CD4-positive, alpha-beta T cell treated with Interleukin-21 for 1 hour (primary cell): ENCODE measurements at places on chromosomes 12 and 14.

DNA sequence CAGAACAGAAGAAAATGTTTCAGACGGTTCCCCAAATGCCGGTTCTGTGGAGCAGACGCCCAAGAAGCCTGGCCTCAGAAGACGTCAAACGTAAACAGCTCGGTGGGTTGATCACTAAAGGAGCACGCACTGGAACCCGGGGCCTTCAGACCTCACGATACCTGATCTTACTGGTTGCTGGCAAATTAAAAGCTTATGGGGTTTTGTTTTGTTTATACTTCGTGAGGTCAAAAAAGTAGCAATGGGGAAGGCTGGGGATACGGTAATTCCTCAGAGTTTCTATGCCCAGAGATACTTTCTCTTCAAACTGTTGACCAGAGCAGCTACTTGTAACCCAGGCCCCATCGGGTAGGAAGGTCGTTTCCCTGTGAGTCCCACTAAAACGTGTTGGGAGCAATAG, 1.7 kb downstream of the CDKN1B start:
- DNase-seq, result peak; percentile 41

- no peak for DNase-seq
These were observed 35.2 kb downstream of the SLC8B1 start for GRCh38 chr12:113299619-113300237.

- no peak for DNase-seq
These were observed 118.5 kb upstream of the FRMD6 start for GRCh38 chr14:51533160-51533559.

- DNase-seq, result peak; percentile 3
These were observed 189.9 kb downstream of the VRK1 start for GRCh38 chr14:96987086-96987474.

DNA sequence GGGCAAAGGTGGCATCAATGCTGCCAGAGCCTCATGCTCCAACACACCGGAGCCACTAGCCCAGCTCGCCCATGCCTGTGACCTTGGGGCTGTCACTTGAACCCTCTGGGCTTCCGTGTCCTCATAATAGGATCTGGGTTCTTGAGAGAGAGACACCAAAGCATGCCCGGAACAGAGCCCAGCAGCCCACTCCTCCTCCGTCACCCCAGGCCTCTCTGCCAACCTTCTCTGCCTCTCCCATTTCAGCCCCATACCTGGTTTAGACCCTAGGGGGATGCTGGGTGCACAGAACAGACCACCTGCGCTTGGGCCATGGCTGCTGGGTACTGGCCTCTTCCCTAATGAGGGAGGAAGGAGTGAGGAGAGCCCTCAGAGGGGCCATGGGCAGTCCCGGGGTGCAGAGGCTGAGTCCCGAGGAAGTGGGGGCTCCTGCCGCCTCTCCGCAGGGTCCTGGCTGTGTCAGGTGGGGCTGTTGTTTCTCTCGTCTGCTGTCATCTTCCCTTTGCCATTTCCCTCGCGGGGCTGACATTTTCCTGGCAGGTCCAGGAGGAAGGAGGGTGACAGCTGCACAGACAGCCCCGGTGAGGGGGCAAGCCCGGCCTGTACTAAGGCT, 172.4 kb upstream of the RTL1 start:
- DNase-seq, result no peak

- DNase-seq, result no peak
These were observed 5.0 kb upstream of the ADGRD1 start for GRCh38 chr12:130948751-130949150.

DNA sequence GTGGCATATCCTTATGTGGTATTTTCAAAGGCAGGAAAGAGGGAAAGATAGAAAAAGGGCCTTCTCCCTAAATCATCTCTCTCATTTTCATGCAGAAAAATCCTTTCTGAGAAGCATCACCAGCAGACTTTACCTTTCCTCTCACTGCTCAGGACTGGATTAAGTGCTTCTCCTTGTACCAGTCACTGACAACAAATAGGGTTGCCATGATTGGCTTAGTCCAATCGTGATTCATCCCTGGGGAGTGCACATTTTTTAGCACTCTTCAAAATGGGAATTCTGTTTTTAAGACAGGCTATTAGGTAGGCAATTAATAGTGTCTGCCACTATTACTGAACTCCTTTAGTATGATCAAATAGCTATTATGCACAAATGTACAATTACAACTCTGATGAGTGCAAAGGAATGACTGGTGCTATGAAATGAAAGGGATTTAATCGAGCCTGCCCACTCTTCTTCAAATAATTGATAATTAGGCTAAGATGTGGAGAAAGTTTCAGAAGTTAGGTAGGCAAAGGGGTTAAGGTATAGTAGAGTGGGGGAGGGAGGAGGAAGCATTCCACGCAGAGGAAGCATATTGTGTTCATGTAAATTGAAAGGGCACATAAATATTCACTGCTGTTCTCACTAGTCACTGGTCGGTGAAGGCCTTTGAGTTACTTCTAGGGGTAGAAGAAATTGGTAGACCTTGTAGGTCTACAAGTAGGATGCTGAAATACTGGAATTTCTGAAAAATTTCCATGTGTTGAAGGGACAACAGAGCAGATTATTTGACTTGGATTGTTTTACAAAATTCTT, 84.0 kb downstream of the MSRB3 start:
- no peak for DNase-seq

- no peak for DNase-seq
These were observed 738.9 kb upstream of the USP15 start for GRCh38 chr12:61521258-61521657.

DNA sequence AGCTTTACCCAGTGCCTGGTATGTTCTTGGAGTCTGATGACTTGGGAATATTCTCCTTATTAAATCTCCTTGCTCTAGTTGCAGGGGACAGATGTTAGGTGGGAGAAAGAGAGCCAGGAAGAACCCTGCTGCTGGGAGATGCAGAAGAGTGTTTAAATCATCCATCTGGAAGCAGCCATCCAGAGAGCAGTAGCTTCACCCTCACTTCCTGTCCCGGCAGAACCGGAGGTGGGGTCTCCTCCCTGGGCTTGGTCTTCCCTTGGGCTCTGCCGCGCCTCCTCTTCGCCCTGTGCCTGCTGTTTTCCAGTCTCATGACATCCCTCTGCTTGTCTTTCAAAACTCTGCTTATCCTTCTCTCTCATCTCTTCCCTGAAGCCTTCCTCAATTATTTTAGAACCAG, 15.5 kb downstream of the B4GALNT3 start:
- no peak for DNase-seq

DNA sequence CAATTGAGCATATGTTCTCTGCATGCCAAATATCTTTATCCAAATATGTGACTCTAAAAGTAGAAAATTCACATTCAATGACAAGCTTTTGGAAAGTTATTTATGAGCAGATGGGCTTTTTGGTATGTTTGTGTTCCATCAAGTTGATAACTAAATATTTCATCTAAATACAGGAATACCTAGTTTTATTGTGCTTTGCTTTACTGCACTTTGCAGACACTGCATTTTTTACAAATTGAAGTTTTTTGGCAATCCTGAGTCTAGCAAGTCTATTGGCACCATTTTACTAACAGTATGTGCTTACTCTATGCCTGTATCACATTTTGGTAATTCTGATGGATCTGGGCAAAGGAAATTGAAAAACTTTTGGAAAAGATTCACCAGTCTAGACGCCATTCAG, 133.8 kb downstream of the ATXN7L3B start:
- no peak for DNase-seq

DNA sequence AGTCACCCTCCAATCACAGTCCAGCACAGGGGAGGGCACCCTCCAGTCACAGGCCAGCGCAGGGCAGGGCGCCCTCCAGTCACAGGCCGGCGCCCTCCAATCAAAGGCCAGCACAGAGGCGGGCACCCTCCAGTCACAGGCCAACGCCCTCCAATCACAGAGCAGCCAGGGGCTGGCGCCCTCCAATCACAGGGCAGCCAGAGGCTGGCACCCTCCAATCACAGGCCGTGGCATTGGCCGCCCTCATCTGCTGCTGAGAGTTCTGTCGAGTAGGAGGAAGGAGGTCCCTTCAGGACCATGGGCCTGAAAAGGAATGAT, 26.6 kb downstream of the DDX51 start:
- DNase-seq, result no peak

DNA sequence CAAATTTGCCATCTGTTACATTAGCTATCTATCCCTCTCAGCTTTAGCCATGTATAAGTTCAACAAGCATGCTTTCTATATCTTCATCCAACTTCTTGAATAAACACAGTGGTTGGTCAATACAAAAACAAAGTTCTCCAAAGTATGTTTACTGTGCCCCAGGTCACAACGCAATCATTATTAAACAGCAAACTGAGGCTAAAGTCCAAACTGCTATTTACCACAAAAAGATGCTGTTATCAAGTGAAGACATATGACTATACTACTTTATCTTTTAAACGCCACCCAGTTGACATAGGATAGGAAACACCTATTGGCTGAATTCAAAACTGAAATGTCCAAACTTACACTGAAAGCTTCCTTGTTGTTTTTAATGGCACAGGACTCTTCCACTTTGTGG, 11.7 kb downstream of the ZCCHC8 start:
- DNase-seq, result no peak

- no peak for DNase-seq
These were observed 38.0 kb upstream of the ESRRB start for GRCh38 chr14:76337635-76338545.

DNA sequence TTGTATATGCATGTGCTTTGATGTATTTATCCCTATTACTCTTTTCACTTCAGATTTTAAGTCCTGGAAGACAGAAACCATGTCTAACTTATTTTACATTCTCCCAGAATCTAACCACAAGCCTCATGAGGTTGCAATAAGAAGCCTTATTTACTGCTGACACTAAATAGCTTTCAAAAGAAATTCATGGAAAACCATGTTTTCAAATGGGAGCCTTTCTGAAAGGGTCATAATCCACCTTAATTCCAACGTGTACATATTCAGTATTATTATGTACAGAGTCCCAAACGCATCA, 34.4 kb downstream of the CORO1C start:
- DNase-seq, result no peak

DNA sequence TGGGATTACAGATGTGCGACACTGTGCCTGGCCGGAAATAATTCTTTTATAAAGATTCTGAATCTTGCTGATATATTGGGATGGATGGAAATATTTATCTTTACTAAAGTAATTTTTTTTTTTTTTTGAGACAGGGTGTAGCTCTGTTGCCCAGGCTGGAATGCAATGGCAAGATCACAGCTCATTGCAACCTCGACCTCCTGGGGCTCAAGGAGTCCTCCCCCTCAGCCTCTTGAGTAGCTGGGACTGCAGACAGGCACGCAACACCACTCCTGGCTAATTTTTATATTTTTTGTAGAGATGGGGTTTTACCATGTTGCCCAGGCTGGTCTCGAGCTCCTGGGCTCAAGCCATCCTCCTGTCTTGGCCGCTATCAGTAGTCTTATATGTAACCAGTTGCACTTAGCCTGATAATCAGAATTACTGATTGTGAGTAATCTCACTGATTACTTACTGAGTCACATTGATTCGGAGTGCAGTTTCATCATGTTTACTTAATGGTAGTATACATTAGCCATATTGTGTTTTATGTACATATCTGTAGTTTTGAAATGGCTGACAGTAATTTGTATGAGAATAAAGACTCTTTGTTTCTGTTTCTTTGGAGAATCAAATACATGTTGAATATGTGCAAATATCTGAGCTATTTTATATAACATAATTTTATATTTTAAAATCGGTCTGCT, 50.4 kb upstream of the LRTM2 start:
- DNase-seq, result no peak

- DNase-seq, result no peak
These were observed 296.5 kb upstream of the TMEM132C start for GRCh38 chr12:127970491-127970890.

DNA sequence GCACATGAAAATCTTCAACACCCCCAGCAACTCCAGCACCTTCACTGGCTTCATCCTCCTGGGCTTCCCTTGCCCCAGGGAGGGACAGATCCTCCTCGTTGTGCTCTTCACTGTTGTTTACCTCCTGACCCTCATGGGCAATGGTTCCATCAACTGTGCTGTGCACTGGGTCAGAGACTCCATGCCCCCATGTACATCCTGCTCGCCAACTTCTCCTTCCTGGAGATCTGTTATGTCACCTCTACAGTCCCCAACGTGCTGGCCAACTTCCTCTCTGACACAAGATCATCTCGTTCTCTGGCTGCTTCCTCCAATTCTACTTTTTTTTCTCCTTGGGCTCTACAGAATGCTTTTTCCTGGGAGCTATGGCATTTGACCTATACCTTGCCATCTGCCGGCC, 11.5 kb upstream of the OR11G2 start:
- DNase-seq, result no peak

- DNase-seq, result peak; percentile 93
These were observed at the start of gene SUDS3 for GRCh38 chr12:118376089-118377020. SUDS3 (plus strand) TSS chr12:118376555; CDS start chr12:118376692, 137 bp downstream.

DNA sequence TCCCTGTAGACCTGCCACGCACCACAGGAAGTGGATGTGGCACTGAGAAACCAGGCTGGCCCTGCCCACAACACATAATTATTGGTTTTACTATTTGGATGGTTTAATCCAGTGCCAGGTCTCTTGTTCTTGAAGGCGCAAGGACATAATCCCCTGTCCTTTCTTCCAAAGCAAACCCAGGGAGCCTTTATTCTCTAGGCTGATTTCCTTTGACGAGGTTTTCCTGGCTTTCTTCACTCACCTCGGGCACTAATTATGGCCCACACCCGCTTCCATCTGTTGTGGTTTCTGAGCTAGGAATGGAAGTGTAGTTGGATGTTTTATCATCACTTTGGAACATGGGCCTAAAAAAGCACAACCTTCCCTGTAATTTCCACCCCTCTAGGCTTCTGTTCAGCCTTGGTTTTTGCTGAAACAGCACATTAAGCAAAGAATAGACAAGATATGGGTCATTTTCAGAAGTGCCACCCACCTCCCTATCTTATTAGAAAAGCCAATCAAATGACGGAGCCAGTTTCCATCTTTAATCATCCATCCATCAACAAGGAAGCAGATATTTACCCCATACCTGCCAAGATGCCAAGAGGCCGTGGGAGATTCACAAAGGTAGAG, 73.9 kb downstream of the PPP1R36 start:
- no peak for DNase-seq

DNA sequence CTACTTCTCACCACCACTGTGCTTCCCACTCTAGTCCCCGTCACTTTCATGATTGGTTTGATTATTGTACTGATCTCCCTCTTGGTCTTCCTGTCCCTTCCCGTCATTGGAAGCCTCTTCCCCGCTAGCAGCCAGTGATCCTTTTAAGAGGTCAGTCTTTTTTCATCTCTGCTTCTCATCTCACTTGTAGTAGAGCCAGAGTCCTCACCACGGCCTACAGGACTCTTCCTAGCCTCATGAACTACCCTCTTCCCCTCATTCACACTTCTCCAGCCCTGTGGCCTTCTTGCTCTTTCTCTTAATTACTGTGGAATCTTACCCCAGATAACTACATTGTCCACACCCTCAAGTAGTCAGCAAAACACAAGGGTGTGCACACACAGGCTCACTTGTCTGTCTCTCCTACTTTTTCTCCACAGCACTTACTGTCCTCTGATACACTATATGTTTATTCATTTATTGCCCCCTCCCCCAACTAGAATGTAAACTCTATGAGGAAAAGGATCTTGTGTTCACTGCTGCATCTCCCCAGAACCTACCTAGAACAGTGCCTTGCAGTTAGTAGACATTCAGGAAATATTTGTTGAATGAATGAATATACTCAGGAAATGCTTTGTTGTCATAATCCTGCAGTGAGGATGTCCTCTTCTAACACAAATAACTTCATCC, 66.3 kb downstream of the CKB start:
- DNase-seq, result no peak

GRCh38 chr14:96275177-96276112, 19.4 kb downstream of the BDKRB1 start:
- peak; percentile 48 for DNase-seq

GRCh38 chr14:73771848-73772638, 57.9 kb upstream of the PNMA1 start:
- DNase-seq, result peak; percentile 77
